Activated naive CD4-positive, alpha-beta T cell treated with Interleukin-2 at 50 U/mL for 16 hours (primary cell): ENCODE measurements at places on chromosomes 13 and 19.

- DNase-seq = no peak
Measured at GRCh38 chr13:86922936-86923335, 748.2 kb upstream of the SLITRK5 start.

- no peak for DNase-seq
Measured at GRCh38 chr13:49314344-49314882, 66.7 kb downstream of the CDADC1 start.

DNA sequence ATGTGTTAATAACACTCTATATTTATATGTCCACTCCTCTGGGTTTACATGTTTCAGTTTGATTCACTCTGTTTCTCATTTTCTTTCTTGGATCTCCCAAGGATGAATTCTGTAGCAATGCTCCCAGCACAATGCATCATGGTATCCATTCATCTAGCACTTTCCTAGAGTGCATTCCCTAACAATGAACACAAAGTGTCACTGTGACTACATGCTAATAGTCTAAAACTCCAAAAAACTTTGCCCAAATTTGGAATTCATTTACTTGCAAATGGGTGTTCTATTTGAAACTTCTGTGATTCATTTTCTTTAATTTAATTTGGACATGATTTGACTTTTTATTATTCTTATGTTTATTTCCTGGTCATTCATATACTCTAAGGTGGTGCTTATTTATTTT, 286.3 kb downstream of the POU4F1 start:
- DNase-seq = no peak

- no peak for DNase-seq
Measured at GRCh38 chr19:34666200-34666957, 10.6 kb downstream of the SCGB2B2 start.

DNA sequence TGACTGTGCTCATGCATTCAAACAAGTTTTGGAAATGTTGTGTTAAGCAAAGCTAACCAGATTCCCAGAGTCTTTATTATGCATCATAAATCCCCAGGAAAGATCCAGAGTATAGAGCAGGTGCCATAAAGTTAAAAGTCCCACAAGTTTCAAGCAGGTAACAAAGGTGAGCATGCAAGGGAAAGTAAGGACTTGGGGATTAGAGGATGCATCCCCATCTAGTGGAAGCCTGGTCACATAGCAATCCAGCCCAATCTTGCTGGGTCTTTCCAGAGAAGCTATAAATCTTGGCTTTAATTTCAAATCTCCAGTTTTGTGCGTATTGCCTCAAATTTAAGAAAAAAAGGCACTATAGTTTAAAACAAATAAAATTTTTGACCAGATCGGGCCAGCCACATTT, 72.7 kb downstream of the ZNF254 start:
- DNase-seq = no peak

GRCh38 chr13:42681326-42682100, 99.9 kb upstream of the FAM216B start:
- no peak for DNase-seq

GRCh38 chr19:16284505-16284904, 40.1 kb upstream of the KLF2 start:
- no peak for DNase-seq

DNA sequence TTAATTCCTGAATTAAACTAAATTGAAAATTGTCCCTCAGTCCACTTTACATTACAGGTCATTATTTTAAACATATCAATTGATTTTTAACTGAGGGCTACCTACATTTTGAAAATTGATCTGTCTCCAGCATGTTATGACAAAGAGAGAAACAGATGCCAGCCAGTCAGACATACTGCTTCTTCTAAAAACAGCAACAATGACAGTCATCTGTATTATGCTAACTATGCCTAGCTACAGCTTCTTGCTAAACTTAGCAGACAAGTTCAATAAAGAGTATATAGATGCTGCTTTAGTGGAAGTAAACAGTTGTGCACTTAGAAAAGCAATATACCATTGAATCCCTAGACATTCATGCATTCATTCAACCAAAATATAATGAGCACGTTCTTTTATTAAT, 48.6 kb upstream of the EEF1AKMT1 start:
- DNase-seq = no peak
